Sciatic nerve (tissue), 2 donors: ENCODE measurements at places on chromosomes 11 and 22.
A peak's percentile ranks its signal among the peaks of the same experiment; 100 is the strongest.

GRCh38 chr22:22878801-22879674 is 8.6 kb upstream of the IGLL5 start:
- DNase-seq, result no peak

GRCh38 chr11:34315394-34315793 is 42.4 kb downstream of the ABTB2 start:
- no peak for DNase-seq

DNA sequence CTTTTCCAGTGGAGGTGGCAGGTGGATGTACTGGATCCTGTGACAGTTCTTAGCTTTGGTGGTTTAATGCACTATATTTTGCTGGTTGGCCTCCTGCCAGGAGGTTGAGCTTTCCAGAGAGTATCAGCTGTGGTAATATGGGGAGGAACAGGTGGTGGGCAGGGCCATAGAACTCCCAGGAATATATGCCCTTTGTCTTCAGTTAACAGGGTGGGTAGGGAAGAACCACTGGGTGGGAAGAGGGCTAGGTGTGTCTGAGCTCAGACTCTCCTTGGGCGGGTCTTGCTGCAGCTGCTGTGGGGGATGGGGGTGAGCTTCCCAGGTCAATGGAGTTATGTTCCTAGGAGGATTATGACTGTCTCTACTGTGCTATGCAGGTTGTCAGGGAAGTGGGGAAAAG is 203.8 kb downstream of the DLG2 start:
- no peak for DNase-seq

- DNase-seq, result no peak
Measured at GRCh38 chr11:94730153-94730552, 38.0 kb upstream of the AMOTL1 start.

DNA sequence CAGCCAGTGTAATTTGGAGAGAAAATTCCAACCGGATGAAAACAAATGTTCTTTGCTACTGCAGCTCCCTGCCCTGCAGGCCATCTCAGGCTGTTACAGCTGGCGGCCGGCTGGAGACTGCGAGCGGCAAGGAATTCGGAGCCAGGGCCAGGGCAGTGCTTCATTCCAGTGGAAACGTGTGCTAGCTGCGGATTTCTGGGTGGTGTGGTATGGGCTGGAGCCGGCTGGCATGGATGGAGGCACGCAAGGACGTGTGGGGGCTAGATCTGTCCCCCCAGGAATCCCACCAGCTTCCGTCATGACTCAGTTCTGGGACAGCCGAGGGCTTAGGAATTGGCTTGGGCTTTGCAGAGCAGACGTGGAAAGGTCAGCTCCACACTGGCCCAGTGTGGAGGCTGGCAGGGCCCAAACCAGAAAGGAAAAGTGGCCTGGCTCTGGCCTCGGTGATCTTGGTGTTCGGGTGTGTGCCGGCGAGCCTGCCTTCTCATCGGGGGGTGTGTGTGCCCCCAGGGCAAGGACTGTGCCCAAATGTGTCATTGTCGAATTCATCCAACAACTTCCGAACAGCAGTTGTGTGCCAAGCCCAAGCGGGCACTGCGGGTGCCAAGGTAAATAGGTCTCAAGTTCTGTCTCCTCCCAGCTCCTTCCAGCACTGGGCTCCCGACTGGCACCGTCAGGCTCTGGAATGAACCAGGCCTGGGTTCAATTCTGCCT is 48.1 kb upstream of the SHISAL1 start:
- no peak for DNase-seq

DNA sequence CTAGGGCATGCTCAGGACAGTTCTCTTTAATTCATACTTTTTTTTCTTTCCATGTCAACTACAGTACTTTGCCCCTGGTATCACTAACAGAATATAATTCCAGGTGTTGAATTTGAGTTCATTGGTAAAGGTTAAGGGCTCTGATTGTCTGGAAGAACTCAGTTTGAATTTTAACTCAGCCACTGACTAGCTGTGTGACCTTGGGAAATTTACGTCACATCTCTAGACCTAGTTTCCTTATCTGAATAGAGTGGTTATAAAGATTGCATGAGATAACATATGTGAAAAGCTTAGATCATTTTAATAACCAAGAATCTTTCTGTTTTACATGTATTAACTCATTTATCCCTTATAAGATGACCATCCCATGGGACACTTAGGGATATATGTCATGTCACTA is 15.8 kb upstream of the ZC3H12C start:
- DNase-seq, result no peak

DNA sequence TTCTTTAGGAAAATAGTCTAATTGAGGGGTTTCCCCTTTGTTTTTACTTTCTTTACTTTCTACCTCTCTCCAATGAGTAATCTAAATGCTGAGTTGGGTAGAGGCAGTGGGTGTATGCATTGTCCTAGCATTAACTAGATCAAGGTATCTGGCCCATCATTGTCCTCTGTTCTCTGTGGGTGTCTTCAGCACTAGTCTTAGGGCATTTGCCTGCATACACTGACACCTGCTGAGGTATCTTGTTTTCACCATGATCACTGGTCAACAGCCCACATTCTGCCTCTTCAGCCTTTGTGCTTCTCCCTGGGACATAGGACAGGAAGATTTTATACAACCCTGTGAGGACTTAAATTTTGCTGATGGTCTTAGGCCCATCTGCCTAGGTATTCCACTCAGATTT is 371.1 kb downstream of the RAB38 start:
- DNase-seq, result no peak

DNA sequence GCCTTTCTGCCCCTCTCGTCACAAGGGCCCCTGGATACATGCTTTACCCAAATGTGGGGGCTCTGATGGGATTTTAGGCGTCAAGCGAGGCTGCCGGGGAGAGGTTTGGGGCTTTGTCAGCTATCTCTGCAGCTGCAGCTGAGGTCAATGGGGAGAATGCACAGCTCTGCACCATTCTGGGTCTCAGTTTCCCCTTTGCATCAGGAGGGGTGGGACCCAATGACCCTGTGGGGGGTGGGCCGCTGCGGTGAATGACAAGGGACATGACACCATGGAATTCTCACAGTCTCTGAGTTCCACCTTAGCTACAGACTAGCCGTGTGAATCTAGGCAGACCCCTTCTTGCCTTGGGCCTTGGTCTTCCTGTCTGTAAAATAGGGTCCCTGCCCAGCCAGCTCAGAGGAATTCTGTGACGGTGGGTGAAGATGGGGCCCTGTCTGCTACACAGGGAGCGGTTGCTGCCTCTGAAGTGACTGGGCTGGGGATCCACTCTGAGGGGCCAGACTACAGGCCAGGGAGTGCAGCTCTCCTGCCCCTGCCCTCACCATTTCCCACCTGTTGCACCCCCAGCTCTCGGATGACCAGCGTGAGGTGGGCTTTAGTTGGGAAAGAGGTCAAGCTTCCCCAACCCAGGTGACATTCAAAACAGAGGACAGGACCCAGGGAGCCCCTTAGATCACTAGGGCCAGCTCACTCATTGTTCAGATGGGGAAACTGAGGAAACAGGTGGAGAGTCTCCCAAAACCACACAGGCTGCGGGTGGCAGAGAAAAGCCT is 35.9 kb upstream of the WNT11 start:
- no peak for DNase-seq

DNA sequence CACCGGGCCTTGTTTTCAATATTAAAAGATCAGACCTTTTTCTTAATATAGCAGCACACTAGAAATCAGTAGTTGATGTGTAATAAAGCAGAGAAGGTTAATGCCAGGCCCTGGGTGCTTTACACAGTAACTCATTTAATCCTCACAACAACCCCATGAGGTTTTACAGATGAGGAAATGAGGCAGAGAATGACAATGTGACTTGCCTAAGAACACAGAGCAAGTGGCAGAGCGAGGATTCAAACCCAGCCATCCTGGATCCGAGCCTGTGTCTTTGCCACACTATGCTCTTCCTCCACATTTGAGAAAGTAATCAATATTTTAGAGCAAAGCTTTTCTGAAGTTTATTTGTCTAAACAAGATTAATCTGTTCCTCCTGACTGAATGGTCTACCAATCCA is 7.2 kb downstream of the JAML start:
- DNase-seq, result no peak

GRCh38 chr11:15216678-15217077 is 102.0 kb downstream of the INSC start:
- DNase-seq, result no peak

DNA sequence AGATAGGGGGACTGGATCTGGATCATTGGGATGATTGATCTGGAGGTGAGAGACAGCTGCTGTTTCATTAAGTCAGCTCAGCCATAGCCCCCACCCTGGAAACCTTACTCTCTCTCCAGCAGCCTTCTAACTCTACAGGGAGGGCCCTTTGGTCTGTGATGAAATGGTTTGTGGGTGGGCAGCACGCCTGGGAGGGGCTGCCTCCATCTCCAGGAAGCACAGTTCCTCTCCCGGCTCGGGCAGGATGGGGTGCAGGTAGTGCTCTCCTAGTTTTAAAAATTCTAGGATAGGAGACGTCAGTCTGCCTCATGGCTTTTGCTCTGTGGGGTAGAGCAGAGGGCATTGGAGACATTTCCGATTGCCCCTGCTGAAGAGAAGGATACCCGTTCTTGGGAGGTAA is 89.7 kb downstream of the CEP164 start:
- DNase-seq, result peak; percentile 15

- DNase-seq, result no peak
Measured at GRCh38 chr11:131094827-131095226, 178.5 kb upstream of the SNX19 start.

DNA sequence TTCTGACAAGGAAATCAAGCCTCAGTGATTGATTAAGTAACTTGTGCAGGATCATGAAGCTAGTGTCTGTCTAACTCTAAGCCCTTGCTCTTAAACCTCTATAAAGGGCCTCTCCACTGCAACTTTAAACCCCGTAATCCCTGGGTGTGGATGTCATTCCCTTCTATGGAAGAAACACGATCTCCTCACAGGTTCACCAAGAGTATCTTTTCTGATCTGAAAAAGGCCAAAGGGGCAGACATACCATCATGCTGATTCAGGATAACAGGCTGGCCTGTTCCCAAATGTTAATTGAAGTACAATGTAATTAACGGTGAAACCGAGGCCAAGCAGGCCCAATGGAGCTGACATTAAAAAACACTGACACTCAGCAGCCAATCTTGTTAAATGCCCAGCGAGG is 17.1 kb downstream of the TTC12 start:
- no peak for DNase-seq

DNA sequence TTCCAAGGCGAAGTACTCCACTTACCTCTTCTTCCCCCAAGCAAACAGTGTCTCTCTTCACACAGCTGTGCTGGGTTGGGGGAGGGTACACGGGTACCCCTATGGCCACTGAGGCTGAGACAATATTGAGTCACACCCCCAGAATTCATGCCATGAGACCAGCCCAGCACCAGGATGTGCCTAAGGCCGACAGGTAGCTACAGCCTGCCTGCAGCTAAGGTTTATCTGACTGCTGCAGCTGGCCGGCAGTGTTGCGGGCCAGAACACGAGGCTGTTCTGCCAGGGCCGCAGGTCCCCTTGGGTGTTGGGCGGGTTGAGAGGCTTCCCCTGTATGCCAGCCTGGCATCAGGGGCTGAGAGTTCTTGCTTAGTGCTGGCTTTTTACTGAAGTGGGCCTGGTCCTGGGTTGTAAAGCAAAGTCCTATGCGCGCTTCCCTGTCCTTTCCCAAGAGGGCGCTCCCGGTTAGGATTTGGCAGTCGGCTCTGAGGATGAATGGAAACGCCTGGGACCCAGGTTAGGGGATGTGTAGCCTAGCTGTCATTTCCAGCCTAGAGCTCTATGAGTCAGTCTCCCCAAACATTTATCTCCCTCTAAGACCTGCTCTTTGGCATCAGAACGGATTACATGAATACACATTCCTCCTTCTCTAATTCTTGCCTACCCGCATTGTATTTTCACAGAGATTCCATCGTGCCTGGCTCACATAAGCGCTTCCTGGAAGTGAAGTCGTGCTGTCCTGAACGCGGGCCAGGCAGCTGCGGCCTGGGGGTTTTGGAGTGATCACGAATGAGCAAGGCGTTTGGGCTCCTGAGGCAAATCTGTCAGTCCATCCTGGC is 7.1 kb downstream of the USP18 start:
- peak; percentile 80 for DNase-seq

DNA sequence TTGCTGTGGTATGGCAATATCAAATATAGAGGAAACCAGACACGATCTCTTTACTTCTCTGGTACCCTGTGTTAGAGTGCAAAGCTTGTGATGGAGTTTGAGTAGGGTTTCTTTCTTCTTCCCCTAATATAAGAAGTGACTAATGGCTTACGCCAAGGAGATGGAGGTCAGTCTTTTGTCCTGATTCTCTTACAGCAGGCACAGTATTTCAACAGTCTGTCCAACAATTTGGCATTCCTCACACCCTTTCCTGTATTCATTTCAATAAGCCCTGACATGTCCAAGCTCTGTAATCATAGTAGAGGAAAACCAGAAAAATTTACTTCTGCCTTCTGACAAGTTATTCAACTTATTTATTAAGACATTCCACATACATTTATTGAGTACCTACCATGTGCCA is 546.2 kb downstream of the TMEM135 start:
- DNase-seq, result no peak
